ENCODE measurements at places on chromosomes 7 and 10.

- DNase-seq: no peak
These were observed 62.4 kb downstream of the COA1 start for GRCh38 chr7:43666938-43667337.

GRCh38 chr7:43481902-43482678 lies 100.8 kb upstream of the STK17A start:
- no peak for DNase-seq

GRCh38 chr7:122135275-122135674 lies 8.8 kb downstream of the AASS start:
- no peak for DNase-seq

DNA sequence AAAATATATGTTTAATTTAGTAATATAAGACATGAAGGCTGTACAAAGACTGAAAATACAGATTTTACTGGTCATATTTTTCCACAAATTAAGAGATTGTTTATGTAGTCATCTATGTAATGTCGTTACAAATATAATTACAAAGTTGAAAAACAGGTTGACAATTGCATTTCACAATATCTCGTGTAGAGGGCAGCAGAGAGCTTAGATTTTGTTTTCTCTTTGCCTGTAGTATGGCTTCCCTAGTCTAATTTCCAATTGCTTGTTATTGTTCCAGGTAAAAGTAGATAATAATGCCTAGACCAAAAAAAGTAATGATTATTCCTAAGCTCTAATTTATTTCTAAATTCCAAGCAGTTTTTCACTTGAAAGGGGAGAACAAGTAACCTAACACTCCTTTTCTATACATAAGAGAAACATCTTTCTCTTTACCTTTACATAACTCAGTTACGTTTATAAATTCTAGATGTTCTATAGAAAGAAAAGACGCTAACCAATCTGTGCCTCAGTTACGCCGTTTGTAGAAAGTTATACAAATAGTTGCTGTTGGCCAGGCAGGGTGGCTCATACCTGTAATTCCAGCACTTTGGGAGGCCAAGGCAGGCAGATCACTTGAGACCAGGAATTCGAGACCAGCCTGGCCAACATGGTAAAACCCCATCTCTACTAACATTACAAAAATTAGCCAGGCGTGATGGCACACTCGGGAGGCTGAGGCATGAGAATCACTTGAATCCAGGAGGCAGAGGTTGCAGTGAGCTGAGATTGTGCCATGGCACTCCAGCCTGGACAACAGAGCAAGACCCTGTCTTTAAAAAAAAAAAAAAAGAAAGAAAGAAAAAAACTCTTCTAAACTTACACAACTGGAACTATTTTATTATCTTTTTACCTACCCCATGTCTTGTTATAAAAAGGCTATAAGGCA lies 30.0 kb downstream of the NET1 start:
- peak; percentile 69 for DNase-seq

Data from NCI-H526 treated with DMSO at 0.1 percent for 48 hours (cell line).